Coronary artery (tissue), 2 donors: ENCODE measurements at places on chromosomes 2 and 18.
A peak's percentile ranks its signal among the peaks of the same experiment; 100 is the strongest.

- peak; percentile 55 for DNase-seq
Measured at GRCh38 chr2:105919826-105920225, 175.1 kb downstream of the NCK2 start.

DNA sequence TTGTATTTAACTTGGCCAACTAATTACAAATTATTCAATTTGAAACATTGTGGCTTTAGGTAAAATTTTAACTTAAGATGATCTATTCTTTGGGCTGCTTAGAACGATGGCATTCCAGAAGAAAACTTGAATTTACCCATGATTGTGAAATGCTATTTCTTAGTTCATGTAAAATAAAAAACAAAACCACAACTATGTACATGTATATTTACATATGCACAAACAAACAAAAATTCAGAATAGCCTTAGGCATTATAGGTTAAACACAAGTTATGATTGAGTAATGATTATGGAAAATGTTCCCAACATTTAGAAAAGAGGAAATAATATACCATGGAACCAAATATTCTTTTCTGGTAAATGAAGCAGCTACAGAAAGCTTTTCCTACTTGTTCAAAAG is 3.5 kb upstream of the SMCHD1 start:
- no peak for DNase-seq

DNA sequence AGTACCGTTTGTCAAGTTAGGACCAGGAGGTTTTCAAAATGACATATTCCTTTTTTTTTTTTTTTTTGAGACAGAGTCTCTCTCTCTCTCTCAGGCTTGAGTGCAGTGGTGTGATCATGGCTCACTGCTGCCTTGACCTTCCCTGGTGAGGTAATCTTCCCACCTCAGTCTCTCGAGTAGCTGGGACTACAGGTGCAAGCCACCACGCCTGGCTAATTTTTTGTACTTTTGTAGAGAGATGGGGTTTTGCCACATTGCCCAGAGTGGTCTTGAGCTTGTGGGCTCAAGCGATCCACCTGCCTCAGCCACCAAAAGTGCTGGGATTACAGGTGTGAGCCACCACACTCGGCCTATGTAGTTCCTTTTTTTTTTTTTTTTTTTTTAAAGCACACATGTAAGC is 127.9 kb upstream of the SEC11C start:
- no peak for DNase-seq

GRCh38 chr18:9178557-9178956 is 42.0 kb downstream of the ANKRD12 start:
- no peak for DNase-seq

DNA sequence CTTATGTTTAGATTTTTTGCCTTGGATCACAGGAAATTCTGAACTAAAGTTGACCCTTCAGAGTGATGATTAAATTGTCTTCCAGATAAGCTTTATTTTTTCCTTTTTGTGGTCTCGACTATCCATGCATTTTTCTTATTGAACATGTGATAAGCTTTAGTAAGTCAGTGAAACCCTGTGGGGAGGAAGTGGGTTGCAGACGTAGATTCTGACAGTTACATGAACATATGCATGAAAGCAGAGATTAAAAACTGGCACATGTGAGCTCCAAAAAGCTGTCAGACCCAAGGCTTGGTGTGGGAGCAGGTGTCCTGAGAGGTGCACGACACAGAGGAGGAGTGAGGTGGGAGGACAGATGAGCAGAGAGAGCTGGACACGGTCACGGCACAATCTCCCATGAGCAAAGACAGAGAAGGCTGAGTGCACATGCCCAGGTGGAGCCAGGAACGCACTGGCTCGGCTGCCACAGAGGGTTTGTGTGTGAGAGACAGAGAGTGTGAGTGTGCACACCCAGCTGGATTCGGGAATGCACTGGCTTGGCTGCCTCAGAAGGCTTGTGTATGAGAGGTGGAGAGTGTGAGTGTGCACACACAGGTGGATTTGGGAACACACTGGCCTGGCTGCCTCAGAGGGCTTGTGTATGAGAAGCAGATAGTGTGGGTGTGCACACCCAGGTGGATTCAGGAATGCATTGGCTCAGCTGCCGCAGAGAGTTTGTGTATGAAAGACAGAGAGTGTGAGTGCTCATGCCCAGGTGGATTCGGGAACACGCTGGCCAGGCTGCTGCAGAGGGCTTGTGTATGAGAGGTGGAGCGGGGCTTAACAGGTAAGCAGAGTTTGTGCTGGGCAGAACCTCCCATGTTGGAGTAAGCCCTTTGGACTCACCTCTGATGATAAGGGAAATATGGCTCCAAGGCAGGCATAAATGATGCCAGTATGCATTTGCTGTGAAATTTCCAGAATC is 849.1 kb upstream of the SALL3 start:
- DNase-seq = no peak

DNA sequence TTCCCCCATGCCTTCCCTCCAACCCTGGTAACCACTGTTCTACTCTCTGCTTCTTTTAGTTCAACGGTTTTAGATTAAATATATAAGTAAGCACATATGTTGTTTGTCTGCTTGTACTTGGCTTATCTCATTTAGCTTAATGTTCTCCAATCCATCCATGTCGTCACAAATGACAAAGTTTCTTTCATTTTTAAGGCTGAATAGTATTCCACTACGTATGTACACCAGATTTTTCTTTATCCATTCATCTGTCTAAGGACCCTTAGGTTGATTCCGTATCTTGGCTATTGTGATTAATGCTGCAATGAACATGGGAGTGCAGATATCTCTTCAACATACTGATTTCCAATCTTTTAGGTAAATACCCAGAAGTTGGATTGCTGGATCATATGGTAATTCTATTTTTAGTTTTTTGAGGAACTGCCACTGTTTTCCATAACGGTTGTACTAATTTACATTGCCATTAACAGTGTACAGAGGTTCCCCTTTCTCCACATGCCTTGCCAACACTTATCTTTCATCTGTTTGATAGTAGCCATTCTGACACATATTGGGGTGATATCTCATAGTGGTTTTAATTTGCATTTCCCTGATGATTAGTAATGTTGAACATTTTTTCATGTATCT is 8.1 kb downstream of the ASB3 start:
- DNase-seq = no peak

- no peak for DNase-seq
Measured at GRCh38 chr2:88233216-88233615, 63.1 kb downstream of the THNSL2 start.

DNA sequence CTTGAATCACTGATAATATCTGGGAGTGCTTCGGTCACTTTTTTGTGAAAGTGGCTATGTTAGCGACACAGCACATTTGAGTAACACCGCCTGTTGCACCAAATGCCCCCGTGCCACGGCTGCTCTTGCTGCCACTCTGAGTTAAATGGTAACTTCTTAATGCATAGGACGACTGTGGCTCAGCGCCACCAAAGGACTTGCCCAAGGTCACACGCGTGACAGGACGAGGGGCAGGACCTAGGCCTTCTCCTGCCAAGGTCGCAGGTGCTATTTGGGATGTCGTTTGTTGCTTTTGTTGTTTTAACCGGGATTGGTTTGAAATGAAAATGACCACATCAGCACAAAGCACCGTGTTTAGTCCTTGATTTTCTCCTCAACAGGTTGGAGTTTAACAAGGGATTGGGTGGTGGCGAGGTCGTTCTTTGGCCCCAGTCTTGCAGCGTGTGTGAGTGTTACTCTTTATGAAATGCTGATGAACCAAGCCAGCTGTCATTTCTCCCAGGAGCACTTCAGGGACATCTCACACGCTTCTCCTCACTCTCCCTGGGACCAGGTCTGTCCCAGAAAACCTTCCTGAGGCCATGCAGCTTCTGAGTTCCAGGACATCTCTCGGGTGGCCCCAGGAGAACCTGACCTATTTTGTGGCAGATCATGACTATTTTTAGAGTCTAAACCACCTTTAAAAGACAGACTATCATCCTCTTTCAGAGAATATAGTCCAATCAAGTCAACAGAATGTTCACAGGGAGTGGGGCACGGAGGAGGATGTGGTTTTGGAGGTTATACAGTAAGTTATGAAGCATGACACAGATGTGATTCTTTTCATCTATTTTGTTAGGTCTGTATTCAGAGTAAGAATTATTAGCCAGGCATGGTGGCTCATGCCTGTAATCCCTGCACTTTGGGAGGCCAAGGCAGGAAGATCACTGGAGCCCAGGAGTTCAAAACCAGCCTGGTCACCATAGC is 49.9 kb downstream of the MTCL1 start:
- peak; percentile 11 for DNase-seq

GRCh38 chr2:229794636-229795035 is 80.3 kb upstream of the DNER start:
- DNase-seq = no peak

GRCh38 chr2:43676322-43677050 is at the start of gene C1GALT1C1L:
TSS of gene C1GALT1C1L (minus strand) at chr2:43676429. CDS start at chr2:43676322, 107 bp downstream.
- DNase-seq = peak; percentile 79

- no peak for DNase-seq
Measured at GRCh38 chr2:111184725-111185310, 64.1 kb downstream of the BCL2L11 start.

DNA sequence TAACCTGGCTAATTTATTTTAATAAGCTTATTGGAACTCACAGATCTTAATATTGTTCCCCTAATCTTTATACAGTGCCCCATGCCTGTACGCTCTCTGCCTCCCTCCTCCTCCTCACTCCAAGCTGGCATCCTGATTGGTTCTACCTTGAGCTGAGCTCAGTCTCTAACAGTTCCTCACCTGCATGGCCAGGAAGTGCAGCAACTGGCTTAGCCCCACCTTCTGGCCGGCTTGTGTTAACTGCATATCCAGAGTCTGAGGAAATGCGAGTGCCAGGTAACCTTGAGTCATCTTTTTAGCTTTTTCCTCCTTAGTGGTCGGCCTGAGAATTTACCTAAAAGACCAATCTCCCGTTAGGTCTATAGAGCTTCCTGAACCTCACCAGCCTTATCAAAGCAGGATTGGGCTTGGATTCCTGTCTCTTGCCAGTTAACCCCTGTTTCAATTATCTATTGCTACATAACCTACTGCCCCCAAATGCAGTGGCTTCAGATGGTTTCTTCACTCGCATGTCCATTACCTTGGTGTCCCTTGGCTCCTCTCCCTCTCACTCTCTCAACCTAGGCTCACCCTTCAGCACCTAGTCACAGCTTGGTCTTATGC is 89.5 kb upstream of the STK39 start:
- DNase-seq = no peak

DNA sequence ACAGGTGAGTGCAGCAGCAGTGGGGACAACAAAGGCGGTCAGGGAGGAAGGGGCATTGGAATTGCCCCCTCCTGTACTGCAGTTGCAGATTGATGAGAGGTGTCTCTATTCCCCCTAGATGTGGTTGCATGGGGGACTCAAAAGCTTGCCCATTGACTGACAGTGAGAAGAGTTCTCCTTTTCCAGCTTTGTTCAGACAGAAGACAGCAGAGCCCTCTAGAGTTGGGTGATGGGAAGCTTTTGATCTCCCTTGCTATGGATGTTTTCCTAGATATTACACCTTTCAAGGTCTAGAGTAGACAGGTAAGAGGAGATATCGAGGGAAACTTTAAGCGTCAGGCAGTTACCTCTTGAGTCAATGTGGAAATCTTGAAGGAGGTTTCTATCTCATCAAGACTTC is 2.9 kb downstream of the PROKR1 start:
- DNase-seq = no peak

GRCh38 chr18:3889121-3889520 is 439.1 kb downstream of the TGIF1 start:
- no peak for DNase-seq

DNA sequence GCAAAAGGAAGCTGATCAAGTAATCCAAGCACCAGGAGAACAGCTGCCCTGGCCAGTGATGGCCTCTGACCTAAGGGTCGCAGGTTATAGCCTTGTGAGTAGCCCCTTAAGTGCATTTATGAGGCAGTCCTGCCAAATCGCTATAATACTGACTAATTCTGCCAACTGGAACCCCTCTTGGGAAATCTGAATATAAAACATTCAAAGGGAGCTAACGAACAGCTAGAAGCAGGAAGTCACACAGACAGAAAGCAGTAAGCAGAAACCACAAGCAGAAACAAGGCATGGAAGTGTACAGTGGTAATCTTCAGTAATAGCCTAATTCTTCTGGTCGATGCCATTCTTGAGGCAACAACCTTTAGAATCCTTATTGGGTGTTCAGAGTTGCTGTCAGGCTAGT is 521.3 kb downstream of the METTL4 start:
- DNase-seq = no peak

DNA sequence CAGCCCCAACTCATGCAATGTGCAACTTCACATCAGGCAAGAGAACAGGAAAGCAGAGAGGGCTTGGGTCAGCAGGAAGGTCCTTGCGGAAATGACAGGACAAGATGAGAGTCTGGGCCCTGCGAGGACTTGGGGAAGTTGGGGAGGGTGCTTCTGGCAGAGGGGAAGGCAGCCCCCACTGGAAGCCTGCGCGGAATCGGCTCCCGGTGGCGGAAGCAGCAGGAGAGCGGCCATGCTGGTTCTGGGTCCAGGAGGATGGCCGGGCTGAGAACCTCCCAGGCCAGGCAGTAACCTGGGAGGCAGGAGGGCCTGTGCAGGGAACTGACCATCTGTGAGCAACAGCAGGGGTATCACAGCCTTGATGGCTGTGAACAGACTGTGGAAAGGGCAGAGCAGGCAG is 112.9 kb downstream of the MBP start:
- DNase-seq = no peak

DNA sequence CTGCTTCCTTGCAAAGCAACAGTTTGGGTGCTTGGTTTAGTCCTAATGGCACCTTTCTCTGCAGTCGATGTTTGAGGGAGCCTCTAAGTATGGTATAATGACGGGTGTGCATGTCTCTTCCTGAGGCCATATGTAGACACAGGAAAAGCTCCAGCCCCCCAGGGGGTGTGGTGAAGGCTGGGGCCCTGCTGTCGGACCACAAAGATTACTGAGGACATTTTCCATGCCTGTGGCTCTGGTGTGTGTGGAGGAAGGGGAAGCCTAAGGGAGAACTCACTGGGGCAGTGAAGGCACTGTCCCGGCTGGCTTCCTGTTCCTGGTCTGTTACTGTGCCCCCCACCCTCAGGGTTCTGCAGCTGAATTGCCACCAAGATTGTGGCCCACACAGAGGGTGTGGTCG is 187.1 kb downstream of the FHOD3 start:
- no peak for DNase-seq

DNA sequence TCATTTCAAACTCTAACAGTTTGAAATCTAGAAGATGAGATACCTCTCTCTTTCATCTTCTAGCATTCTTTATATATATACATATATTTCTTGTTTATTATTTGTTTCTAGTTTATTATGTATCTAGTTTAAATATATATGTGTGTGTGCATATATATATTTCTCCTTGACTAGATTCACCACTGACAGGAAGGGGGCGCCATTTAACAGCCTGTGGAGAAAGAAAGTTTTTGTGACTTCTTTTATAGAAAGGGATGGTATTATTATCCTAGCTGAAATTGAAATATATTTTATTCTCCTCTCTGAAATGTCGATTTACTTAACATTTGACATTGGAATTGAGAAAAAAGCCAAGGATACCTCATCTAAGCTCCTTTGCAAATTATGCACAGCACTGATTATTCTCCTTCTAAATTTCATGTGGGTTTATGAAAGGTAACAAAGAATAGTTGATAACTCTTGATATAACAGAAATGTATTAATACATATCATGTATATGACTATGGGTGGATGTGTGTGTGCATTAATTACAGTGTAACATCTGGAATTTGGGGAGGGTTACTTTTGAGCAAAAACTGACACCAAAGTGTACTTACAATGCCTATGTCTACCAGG is 160.7 kb upstream of the NT5C1B start:
- no peak for DNase-seq
